ENCODE measurements at places on chromosomes 11 and 22. TPM values are rescaled to one million over a fixed set of nuclear protein-coding genes. Genes with fewer than 3 reads are reported as not detected.

CD3G gene
- total RNA-seq: not detected

PRR33 gene
- total RNA-seq: not detected

USP28 gene
- total RNA-seq: 11.6 TPM

TNNT3 gene
- not detected for total RNA-seq

LDHAL6A gene
- not detected for total RNA-seq

TMA7B gene
- not detected for total RNA-seq

CCDC15 gene
- 3.4 TPM for total RNA-seq

PCF11 gene
- 34.2 TPM for total RNA-seq

ZNF280B gene
- total RNA-seq: 3.3 TPM

SLC37A2 gene
- 2.7 TPM for total RNA-seq

EHF gene
- total RNA-seq: 17.1 TPM

GRIA4 gene
- total RNA-seq: 0.69 TPM

OR52I2 gene
- total RNA-seq: not detected

ABCC8 gene
- total RNA-seq: not detected

CDC42EP2 gene
- 18.6 TPM for total RNA-seq

JAML gene
- not detected for total RNA-seq

SLC1A2 gene
- under 0.01 TPM for total RNA-seq

OR5P2 gene
- not detected for total RNA-seq

ROBO4 gene
- total RNA-seq: 1.4 TPM

C2CD2L gene
- total RNA-seq: 6.1 TPM

CREB3L1 gene
- 2.4 TPM for total RNA-seq

ZNF214 gene
- total RNA-seq: 1.5 TPM

PKDREJ gene
- not detected for total RNA-seq

SHISAL1 gene
- not detected for total RNA-seq

OR10D3 gene
- total RNA-seq: not detected

MUC6 gene
- not detected for total RNA-seq

NEFH gene
- total RNA-seq: 2.3 TPM

TRIM49C gene
- not detected for total RNA-seq

USH1C gene
- not detected for total RNA-seq

SHANK2 gene
- 9.5 TPM for total RNA-seq

All from epithelial cell of proximal tubule (primary cell).